ENCODE measurements at places on chromosomes 3 and 15. TPM values are rescaled to one million over a fixed set of nuclear protein-coding genes. Genes with fewer than 3 reads are reported as not detected.

STRIT1 gene
- not detected for total RNA-seq

NAA80 gene
- 1.5 TPM for total RNA-seq

CACNA2D3 gene
- total RNA-seq = not detected

CPNE9 gene
- total RNA-seq = not detected

ACVR2B gene
- total RNA-seq = 2.4 TPM
